ENCODE measurements at places on chromosomes 6 and 20. TPM values are rescaled to one million over a fixed set of nuclear protein-coding genes. Genes with fewer than 3 reads are reported as not detected.

Gene NAA20
- 130 TPM for total RNA-seq

Gene SEMG1
- not detected for total RNA-seq

Gene HTR1E
- total RNA-seq = not detected

Gene MAFB
- total RNA-seq = 0.15 TPM

Gene PSORS1C1
- total RNA-seq = 4.6 TPM

Gene PRPH2
- not detected for total RNA-seq

Gene TINAG
- not detected for total RNA-seq

Gene ZNF217
- total RNA-seq = 18.6 TPM

Gene PLCB1
- total RNA-seq = 0.45 TPM

Gene SDCBP2
- 1.8 TPM for total RNA-seq

Gene ZSCAN31
- 2.2 TPM for total RNA-seq

Gene HLA-DMB
- 1.7 TPM for total RNA-seq

Gene ZC3H12D
- 0.01 TPM for total RNA-seq

Gene NEDD9
- 56.4 TPM for total RNA-seq

Gene CD93
- total RNA-seq = not detected

Gene GJA10
- total RNA-seq = not detected

Gene NOX3
- total RNA-seq = not detected

Gene AVP
- total RNA-seq = not detected

Gene SENP6
- total RNA-seq = 28.7 TPM

Gene BACH2
- 1.2 TPM for total RNA-seq

Gene CRIP3
- 0.27 TPM for total RNA-seq

Gene SPATA2
- 8.2 TPM for total RNA-seq

Gene STMND1
- total RNA-seq = not detected

Gene SMOC2
- 0.03 TPM for total RNA-seq

Gene MUCL3
- 0.10 TPM for total RNA-seq

Gene C20orf96
- total RNA-seq = 11.1 TPM

Gene PRRT1
- total RNA-seq = 0.58 TPM

Gene TMEM170B
- total RNA-seq = 0.72 TPM

Gene SLC16A10
- total RNA-seq = 0.78 TPM

Gene EYA2
- total RNA-seq = 2.0 TPM

Gene TUBB1
- total RNA-seq = 0.02 TPM

Gene EFCAB8
- not detected for total RNA-seq

Gene OPN5
- total RNA-seq = not detected

Gene PRKN
- total RNA-seq = 0.24 TPM

Gene ADGB
- not detected for total RNA-seq

Gene DLK2
- total RNA-seq = 9.0 TPM

Gene ZFP57
- total RNA-seq = not detected

Gene PLG
- not detected for total RNA-seq

Gene DDX27
- 59.4 TPM for total RNA-seq

Gene MOG
- total RNA-seq = not detected

Gene RGL2
- total RNA-seq = 11.4 TPM

Gene ID4
- total RNA-seq = 0.86 TPM

Gene PNRC1
- total RNA-seq = 26.8 TPM
